Glutamatergic neuron (in vitro differentiated cells): ENCODE measurements at places on chromosomes 3 and 15.
A peak's percentile ranks its signal among the peaks of the same experiment; 100 is the strongest.

- H3K27ac ChIP-seq, result no peak overlapping the region
- H3K4me3 ChIP-seq, result no peak overlapping the region
- H3K36me3 ChIP-seq, result peaks cover 7% of the 10 kb centered on the region
- no peak for DNase-seq
Measured at GRCh38 chr3:68378631-68379030, 553.7 kb downstream of the TAFA4 start.

- H3K27ac ChIP-seq, result no peak overlapping the region
- peaks cover 4% of the 10 kb centered on the region for H3K4me1 ChIP-seq
- H3K4me3 ChIP-seq, result no peak overlapping the region
Measured at GRCh38 chr3:129289201-129289921, 10.7 kb downstream of the HMCES start.

DNA sequence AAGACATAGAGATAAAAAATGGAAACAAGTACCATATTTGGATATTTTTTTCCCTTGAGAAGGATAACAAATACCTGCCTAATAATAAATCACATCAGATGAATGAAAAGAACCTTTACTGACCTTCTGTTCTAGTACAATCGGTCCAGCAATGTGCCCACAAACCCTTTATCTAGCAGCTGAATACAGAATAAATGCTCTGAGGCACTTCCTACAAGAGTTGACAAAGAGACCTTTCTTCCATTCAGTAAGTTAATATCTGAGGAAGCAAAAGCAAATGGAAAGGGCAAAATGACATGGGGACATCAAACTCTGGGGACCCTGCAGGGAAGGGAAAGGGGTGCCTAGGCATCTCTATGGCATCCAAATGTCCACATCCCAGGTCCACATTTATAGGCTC is 115.8 kb downstream of the NEK10 start:
- no peaks in the 10 kb centered on the region for H3K36me3 ChIP-seq
- no peak for DNase-seq
- H3K4me3 ChIP-seq, result no peak overlapping the region

GRCh38 chr3:23271876-23272741 is 69.0 kb downstream of the UBE2E2 start:
- H3K27ac ChIP-seq, result no peak overlapping the region
- H3K27me3 ChIP-seq, result no peaks in the 10 kb centered on the region
- no peak overlapping the region for H3K4me3 ChIP-seq

DNA sequence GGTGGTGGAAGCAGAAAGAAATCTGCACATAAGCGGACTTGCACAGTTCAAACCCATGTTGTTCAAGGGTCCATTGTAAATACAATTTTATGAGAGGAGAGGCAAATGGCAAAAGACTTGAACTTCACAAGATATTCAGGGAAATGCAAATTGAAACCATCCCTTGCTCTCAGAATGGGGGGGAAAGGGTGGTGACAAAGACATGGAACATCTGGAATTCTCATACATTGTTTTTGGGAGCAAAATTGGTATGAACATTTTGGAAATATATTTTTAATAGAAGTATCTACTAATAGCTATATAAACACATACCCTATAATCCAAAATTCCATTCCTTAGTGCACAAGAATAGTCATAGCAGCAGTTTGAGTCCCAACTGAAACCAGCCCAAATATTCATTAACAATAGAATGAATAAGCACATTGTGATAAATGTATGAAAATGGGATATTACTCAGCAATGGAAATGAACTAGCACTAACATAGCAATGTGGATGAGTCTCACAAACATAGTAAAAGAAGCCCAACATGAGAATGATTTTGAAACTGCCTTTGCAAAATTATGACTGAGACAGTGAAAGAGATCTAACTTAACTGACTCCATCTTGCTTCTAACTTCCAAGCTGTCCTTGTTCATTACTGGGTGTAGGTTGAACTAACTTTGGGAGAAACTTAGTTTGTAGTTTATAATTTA is 77.2 kb downstream of the CD200R1L start:
- no peak overlapping the region for H3K4me3 ChIP-seq
- no peaks in the 10 kb centered on the region for H3K4me1 ChIP-seq
- DNase-seq, result no peak

DNA sequence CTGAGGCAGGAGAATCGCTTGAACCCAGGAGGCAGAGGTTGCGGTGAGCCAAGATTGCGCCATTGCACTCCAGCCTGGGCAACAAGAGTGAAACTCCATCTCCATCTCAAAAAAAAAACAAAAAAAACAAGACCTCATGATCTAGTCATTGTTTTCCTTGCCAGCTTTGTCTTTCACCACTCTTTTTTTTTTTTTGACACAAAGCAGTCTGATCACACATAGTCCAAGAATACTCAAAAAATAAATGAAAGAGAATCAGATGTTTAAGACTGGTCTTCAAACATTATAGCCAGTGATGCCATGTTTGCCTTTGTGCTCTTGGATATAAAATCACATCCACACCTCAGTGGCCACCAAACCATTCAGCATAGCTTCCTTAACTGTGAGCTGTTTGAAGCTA is 5.8 kb upstream of the ADAM10 start:
- no peak overlapping the region for H3K4me3 ChIP-seq
- no peaks in the 10 kb centered on the region for H3K27me3 ChIP-seq
- no peaks in the 10 kb centered on the region for H3K36me3 ChIP-seq

DNA sequence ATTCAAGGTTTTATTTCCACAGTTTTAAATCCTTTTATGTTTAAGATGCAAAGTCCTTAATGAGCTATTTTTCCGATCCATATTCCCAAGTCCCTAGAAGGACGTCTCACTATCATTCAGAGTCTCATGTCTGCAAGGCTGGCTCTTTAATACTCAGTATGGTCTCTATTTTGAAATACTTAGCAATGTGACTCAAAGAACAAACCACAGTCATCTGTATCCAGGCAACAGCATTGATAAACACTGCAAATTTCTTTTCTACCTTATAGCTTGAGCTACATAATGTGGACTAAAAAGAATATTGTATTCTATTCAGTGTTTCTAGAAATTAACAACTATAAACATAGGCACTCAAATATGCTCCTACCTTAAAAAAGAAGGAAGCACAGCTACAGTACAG is 588.3 kb upstream of the NAALADL2 start:
- H3K27me3 ChIP-seq, result no peaks in the 10 kb centered on the region
- no peaks in the 10 kb centered on the region for H3K36me3 ChIP-seq
- H3K27ac ChIP-seq, result no peak overlapping the region
- no peak overlapping the region for H3K4me3 ChIP-seq
- no peak for DNase-seq
- H3K4me1 ChIP-seq, result no peaks in the 10 kb centered on the region

DNA sequence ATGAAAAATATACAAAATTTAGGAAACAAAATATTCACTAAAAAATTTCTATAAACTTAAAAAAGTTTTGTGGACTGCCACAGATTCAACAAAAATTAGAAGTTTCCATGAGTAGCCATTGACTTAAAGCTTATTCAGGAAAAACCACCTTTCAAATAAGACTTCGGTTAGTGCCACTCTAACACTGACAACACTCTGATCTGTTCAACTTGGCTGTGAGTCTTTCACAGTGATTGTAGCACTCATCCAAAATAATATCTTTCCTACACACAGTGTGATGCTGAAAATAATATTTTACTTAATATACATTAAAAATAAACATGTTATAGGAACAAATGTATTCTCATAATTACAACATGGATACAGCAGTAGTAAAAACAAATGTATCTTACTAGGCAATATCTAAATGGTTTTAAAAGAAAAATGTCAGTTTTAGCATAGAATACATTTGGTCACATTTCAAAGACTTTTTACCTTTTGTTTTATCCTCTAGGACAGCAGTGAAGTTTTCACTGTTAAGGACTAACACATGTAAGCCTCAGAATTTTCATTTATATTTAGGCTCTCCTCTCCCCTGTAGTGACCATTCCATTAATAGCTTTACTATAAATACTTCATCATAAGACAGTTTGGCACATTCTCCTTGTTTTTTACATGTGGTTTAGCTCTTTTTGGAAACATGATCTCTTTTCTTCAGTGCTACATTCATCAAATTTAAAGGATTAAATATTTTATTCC is at the start of gene ASB14:
Gene ASB14, minus strand, starts transcription at position 527 of the 738 bp plus-strand sequence. CDS start 652 bp downstream, outside the sequence.
- H3K27ac ChIP-seq, result no peak within 1 kb of the TSS
- H3K4me1 ChIP-seq, result no peaks in the 10 kb centered on the region
- H3K36me3 ChIP-seq, result no peaks in the 10 kb centered on the region
- H3K27me3 ChIP-seq, result no peaks in the 10 kb centered on the region

- peaks cover 28% of the 10 kb centered on the region for H3K4me1 ChIP-seq
- no peak for DNase-seq
- peaks cover 2% of the 10 kb centered on the region for H3K27me3 ChIP-seq
- H3K4me3 ChIP-seq, result no peak overlapping the region
Measured at GRCh38 chr3:78846718-78847117, 921.1 kb downstream of the ROBO1 start.

GRCh38 chr3:154971771-154972326 is 108.3 kb upstream of the MME start:
- H3K27me3 ChIP-seq, result no peaks in the 10 kb centered on the region
- H3K36me3 ChIP-seq, result no peaks in the 10 kb centered on the region
- H3K4me3 ChIP-seq, result no peak overlapping the region
- DNase-seq, result no peak

- H3K27me3 ChIP-seq, result no peaks in the 10 kb centered on the region
- H3K27ac ChIP-seq, result no peak overlapping the region
- no peak overlapping the region for H3K4me3 ChIP-seq
- no peak for DNase-seq
Measured at GRCh38 chr3:187361835-187362234, 6.3 kb upstream of the RTP4 start.

DNA sequence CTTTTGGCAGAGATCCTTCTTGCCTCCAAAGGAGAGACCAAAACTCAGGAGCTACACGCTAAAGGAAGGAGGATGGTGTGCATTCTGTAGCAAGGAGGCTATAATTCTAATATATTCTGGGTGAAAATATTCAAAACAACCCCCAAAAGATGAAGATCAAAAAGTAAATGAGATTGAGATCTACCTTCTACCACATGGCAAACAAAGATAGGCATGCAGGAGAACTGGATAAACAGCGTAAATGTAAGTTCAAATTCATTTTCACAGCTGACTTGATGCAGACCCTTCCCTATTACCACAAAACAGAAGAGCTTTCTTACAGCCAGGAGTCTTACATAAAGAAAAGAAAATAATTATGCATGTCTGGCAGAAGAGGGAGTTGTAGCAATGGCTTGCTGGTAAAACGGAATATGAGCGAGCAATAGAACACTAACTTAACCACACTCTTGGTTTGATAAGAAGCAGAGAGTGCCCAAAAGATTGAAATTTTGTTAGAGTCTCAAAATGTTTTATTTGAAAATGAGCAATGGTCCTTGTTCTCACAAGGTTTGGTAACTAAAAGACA is 272.7 kb downstream of the MECOM start:
- peaks cover 5% of the 10 kb centered on the region for H3K27me3 ChIP-seq
- H3K36me3 ChIP-seq, result no peaks in the 10 kb centered on the region
- no peak overlapping the region for H3K4me3 ChIP-seq
- H3K4me1 ChIP-seq, result peaks cover 4% of the 10 kb centered on the region
- no peak overlapping the region for H3K27ac ChIP-seq

DNA sequence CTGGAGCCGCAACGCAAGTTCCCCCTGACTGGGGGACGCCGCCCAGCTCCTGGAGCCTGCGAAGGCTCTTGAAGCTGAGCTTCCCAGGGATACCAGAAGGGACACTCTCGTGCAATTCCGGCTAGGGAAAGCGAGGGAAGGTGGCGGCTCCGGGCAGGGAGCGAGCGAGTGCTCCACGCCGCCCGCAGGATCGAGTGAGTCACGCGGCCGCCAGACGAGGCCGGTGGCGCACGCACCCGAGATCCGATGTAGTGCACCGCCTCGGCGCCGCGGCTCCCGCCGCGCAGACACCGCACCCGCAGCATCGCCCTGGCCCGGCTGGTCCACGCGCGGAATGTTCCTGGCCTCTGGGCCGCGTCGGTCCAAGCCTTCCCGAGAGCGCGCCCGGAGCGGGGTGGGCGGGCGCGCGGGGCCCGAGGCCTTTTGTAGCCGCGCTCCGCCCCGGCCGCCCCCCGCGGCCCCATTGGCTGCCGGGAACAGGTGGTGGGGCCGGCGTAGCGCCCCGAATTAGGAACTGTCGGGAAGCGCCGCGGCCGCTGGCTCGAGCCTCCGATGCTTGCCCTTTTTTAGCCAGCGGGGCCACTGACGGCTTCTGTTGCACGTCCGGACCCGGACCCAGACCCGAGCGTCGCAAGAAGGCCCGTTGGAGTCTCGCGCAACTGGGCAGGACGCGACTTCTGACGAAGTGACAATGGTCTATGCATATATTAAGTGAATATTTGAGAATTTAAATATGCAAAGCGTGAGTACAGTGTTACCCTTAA is at the start of gene GATM:
Gene GATM, minus strand, starts transcription at position 396 of the 764 bp plus-strand sequence. Its CDS starts 91 bp downstream, at position 305.
- H3K4me3 ChIP-seq, result peak within 1 kb of the TSS; percentile 91
- peak; percentile 85 for DNase-seq
- H3K4me1 ChIP-seq, result peaks cover 32% of the 10 kb centered on the region
- no peaks in the 10 kb centered on the region for H3K36me3 ChIP-seq
- peaks cover 16% of the 10 kb centered on the region for H3K27me3 ChIP-seq

- DNase-seq, result no peak
- H3K27me3 ChIP-seq, result no peaks in the 10 kb centered on the region
- no peaks in the 10 kb centered on the region for H3K36me3 ChIP-seq
- H3K4me3 ChIP-seq, result no peak overlapping the region
- no peaks in the 10 kb centered on the region for H3K4me1 ChIP-seq
Measured at GRCh38 chr3:157043771-157044170, 116.2 kb downstream of the CCNL1 start.

GRCh38 chr3:187717572-187717971 is 15.2 kb upstream of the RTP2 start:
- DNase-seq, result no peak
- no peaks in the 10 kb centered on the region for H3K36me3 ChIP-seq
- H3K4me1 ChIP-seq, result no peaks in the 10 kb centered on the region

DNA sequence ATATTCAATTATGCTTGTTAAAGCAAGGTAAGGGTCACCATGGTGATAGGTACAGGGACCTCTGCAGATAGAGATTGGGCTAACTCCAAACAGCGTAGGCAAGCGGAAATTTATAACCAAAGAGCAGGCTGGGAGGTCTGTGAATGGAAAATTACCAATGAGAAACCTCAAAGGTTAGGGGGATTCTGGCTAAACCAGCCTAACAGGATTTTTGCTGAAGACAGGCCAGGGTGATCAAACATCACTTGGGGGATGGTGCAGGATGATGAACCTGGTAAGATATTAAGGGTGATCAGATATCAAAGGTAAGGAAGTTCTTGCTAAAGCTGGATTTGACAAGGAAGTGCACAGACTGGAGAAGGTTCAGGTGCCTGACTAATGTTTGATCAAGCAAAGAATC is 35.3 kb upstream of the SNRPN start:
- peaks cover 2% of the 10 kb centered on the region for H3K27me3 ChIP-seq
- no peak overlapping the region for H3K27ac ChIP-seq
- no peak for DNase-seq
- peaks cover 14% of the 10 kb centered on the region for H3K36me3 ChIP-seq
- H3K4me1 ChIP-seq, result no peaks in the 10 kb centered on the region
